Midbrain (tissue), 1 donor: ENCODE measurements at places on chromosomes 4 and X.

DNA sequence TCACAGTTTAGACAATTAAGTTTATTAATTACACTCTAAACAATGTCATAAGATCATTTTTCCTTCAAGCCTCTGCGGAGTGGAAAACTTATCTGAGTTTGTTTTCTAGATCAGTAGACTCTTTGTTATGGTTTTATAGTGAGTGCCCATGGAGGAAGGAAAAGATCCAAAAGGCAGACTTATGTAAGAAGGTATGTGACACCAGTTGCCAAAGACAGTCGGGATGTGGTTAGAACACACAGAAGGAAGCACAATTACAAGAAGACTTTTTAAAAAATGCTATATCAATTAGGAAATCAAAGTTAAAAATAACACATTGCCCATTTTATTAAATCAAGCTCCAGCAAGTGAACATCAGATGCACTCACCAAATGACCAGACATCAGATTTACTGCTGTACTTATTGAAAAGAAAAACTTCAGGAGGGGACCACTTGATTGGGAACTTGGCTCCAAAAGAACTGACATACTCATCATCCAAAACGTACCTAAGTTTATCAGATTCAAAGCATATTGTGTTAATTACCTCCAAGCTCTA is 57.1 kb downstream of the NIPAL1 start:
- DNase-seq: no peak

- DNase-seq: no peak
Measured at GRCh38 chrX:1462596-1463251, 10.0 kb upstream of the ASMTL start.

GRCh38 chrX:103733017-103733416 is 22.3 kb downstream of the TMEM31 start:
- no peak for DNase-seq

DNA sequence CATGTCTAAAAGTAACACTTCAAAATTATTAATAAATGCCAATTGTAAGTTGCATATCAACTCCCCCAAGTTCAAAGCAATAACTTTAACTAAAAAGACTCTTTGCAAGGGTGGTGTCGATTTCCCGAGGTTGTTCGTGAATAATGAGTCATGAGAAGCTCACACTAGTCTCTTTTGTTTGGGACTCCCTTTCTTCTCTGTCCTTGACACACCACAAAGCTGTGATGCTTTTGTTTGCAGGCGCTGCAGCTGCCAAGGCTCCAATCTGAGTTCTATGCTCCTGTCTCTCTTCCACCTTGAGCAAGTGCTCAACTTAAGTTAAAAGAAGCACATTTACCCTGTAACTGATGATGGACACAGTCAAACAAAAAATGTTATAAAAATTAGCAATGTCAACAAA is 65.9 kb downstream of the FAT1 start:
- DNase-seq: peak; percentile 23

DNA sequence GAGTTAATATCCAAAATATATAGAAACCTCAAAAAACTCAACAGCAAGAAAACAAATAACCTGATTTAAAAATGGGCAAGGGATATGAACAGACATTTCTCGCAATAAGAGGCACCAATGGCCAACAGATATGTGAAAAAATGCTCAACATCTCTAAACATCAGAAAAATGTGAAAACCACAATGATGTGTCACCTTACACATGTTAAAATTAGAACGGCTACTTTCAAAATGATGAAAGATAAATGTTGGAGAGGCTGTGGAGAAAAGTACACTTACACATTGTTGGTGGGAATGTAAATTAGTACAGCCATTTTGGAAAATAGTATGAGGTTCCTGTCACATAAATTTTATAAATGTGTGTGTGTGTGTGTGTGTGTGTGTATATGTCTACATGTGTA is 731.3 kb downstream of the DMD start:
- DNase-seq: no peak

- DNase-seq: no peak
Measured at GRCh38 chr4:82247171-82247570, 126.6 kb downstream of the HNRNPD start.

DNA sequence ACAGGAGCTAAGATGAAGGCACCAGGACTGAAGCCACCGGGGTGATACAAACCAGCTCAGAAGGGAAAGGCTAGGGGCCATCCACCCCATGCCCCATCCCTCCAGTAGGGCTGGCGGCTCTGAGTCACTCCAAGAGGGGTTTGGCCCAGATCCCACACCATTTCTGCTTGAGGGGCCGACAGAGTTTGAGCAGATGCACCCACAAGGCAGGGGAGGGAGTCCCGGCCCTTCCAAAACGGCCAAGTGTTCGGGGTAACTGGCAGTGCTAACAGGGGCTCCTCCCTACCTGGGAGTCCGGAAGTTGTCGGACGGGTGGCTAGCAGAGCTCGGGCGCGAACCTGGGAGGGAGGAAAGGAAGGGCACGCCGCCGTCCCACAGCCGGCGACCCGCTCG is 412 bp downstream of the SLC10A3 start:
- DNase-seq: no peak

- DNase-seq: no peak
Measured at GRCh38 chr4:95087657-95088455, 330.1 kb downstream of the BMPR1B start.

GRCh38 chr4:181687116-181687515 is 556.1 kb upstream of the TENM3 start:
- DNase-seq: no peak

GRCh38 chr4:56129431-56129861 is 180.7 kb downstream of the CEP135 start:
- DNase-seq: no peak

DNA sequence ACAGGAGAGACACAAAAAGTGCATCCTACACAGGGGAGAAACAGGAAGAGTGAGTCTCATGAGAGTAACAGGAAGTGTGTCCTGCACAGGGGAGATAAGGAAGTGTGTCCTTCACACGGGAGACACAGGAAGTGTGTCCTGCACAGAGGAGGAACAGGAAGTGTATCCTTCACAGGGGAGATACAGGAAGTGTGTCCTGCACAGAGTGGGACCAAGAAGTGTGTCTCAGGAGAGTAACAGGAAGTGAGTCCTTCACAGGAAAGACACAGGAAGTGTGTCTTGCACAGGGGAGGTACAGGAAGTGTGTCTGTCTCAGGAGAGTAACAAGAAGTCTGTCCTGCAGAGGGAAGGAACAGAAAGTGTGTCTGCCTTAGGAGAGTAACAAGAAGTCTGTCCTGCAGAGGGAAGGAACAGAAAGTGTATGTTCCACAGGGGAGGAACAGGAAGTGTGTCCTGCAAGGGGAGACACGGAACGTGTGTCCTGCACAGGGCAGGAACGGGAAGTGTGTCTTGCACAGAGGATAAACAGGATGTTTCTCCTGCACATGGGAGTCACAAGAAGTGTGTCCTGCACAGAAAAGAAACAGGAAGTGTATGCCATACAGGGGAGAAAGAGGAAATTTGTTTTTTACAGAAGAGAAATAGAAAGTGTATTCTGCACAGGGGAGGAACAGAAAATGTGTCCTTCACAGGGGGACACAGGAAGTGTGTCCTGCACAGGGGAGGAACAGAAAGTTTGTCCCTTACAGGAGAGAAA is 102.0 kb downstream of the ARSF start:
- no peak for DNase-seq

DNA sequence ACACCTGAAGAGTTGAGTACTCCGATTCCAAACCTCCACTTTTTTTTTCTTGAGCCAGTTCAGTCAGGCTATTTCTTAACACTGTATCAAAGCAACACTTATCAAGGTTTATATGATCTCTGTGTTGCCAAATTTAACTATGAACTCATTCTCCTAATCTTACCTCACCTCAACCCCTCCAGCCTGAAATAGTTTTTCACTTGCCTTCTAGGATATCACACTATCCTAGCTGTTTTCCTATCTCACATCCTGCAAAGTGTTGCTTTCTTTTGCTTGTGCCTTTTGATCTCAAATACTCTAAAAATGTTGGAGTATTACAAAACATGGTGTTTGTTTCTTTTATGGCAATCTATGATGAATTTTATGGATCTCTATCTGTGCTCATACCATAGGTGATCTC is 415.0 kb downstream of the CFAP47 start:
- DNase-seq: no peak

GRCh38 chr4:139528377-139529005 is 27.5 kb downstream of the SETD7 start:
- DNase-seq: no peak

- no peak for DNase-seq
Measured at GRCh38 chr4:11069083-11069482, 359.6 kb downstream of the HS3ST1 start.

GRCh38 chrX:74286950-74287740 is 16.8 kb upstream of the ZCCHC13 start:
- no peak for DNase-seq

DNA sequence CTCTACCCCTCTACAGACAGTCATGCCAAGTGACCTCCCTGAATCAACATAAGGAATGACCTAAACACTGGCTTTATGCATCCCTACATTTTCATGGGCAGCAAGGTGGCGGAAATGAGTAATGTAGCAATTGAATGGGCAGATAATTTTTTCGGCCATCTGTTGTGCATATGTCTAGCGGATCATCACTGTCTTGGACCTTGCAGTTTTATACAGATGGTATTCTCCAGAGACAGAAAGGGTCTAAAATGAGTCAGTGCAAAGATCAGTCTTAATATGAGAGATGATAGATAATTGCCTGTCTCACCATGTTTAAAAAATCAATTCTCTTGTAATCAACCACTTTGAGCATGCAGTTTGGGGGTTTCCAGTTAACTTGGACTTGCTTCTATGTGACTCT is 177.3 kb upstream of the DKK2 start:
- DNase-seq: no peak

DNA sequence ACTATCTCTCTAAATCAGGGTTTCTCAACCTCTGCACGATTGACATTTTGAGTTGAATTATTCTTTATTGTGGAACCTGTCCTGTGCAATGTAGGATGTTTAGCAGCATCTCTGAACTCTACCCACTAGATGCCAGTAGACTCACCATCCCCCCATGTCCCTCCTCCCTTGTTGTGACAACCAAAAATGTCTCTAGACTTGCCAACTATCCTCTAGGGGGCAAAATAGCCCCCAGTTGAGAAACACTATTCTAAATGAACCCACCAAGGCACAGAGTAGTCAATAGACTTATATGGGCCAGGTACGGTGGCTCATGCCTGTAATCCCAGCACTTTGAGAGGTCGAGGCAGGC is 49.1 kb upstream of the GAB1 start:
- DNase-seq: no peak

- DNase-seq: no peak
Measured at GRCh38 chrX:41796577-41796976, 72.6 kb downstream of the GPR82 start.

- DNase-seq: no peak
Measured at GRCh38 chrX:41116948-41117347, 31.7 kb downstream of the USP9X start.

GRCh38 chr4:141810038-141810711 is 173.8 kb downstream of the IL15 start:
- no peak for DNase-seq

- DNase-seq: no peak
Measured at GRCh38 chrX:107298276-107298675, 91.9 kb downstream of the DNAAF6 start.

DNA sequence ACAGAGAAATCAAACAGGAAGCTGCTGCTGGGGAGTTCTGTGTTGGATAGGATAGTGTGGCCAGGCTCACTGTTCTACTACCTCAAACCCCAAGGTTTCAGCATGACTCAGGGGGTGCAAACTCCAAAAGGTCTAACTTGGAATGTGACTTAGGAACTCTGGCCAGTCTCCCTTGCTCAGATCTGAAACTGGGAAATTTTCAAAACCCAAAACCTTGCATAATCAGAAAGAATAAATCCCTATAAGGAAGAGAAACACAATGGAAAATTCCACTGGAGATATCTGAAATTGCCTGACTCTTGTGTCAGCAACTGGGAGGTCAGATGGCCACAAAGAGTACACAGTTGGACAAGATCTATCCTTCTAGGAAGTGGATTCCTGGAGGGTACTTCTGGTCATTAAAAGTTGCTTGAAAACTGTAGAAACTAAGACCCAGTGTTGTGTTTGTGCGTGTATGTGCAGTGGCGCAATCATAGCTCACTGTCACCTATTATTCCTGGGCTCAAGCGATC is 58.0 kb downstream of the PPEF2 start:
- DNase-seq: no peak

GRCh38 chr4:4416981-4417380 is 30.1 kb downstream of the NSG1 start:
- no peak for DNase-seq

- no peak for DNase-seq
Measured at GRCh38 chr4:3477750-3478430, 14.8 kb downstream of the DOK7 start.

- no peak for DNase-seq
Measured at GRCh38 chr4:118921786-118922185, 33.1 kb downstream of the SYNPO2 start.

- DNase-seq: no peak
Measured at GRCh38 chr4:139942241-139942640, 211.7 kb downstream of the MAML3 start.

GRCh38 chr4:52704661-52705060 is 45.6 kb upstream of the USP46 start:
- no peak for DNase-seq

DNA sequence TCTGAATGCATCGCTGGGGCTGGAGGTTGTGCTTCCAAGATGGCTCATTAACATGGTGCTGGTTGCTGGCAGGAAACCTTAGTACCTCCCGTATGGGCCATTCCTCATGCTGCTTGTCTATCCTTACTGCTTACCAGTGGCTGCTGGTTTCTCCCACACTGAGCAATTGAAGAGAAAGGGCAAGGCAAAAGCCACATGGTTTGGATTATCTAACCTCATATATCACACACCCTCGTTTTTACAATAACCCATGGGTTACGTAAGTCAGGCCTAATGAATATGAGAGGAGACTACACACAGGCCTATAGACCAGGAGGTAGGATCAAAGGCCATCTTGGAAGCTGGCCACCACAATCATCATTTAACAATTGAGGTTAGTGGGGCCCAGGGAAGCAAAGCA is 141.8 kb upstream of the EDNRA start:
- DNase-seq: no peak

DNA sequence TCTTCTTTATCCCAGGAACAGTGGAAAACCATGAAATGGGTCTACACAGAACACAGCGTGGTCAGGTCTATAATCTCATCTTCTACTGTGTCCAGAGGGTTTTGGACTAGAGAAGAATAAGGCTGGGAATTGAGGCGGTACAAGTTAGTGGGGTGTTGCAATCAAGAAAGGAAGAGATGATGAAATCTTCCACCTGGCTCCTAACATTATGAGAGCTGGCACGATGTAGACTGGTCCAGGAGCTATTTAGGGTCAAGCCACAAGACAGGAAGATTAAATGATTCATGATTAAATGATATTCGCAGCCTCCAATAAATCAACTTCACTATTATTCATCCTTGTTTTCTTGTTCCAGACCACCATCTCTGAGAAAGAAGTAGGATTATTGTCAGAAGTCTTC is 88.0 kb downstream of the ARSF start:
- DNase-seq: no peak

- no peak for DNase-seq
Measured at GRCh38 chrX:137062915-137063617, 29.3 kb upstream of the GPR101 start.

DNA sequence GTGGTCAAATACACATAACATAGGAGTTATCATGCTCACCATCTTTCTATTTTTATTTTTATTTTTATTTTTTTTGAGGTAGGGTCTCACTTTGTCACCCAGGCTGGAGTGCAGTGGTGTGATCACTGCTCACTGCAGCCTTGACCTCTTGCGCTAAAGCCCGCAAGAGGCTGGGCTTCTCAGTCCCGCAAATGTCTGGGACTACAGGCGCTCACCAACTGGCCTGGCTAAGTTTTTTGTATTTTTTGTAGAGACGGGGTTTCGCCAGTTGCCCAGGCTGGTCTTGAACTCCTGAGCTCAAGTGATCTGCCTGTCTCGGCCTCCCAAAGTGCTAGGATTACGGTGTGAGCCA is 295 bp upstream of the TLR10 start:
- DNase-seq: no peak

GRCh38 chrX:38992441-38993096 is 191.3 kb downstream of the MID1IP1 start:
- no peak for DNase-seq
